ENCODE measurements at places on chromosomes 7 and 10. TPM values are rescaled to one million over a fixed set of nuclear protein-coding genes. Genes with fewer than 3 reads are reported as not detected.

The GNAT3 gene
- total RNA-seq: not detected

The ZNF33B gene
- total RNA-seq: 11.2 TPM

The DOCK1 gene
- total RNA-seq: 13.0 TPM

The PRKAR2B gene
- 30.4 TPM for total RNA-seq

The MYH16 gene
- not detected for total RNA-seq

The THSD7A gene
- total RNA-seq: 2.9 TPM

The OGA gene
- total RNA-seq: 41.6 TPM

The PLAU gene
- total RNA-seq: 4.6 TPM

The WDR91 gene
- 3.3 TPM for total RNA-seq

The PAX4 gene
- not detected for total RNA-seq

The NACAD gene
- 9.0 TPM for total RNA-seq

The DNAJC30 gene
- 12.9 TPM for total RNA-seq

The TRIM24 gene
- total RNA-seq: 14.2 TPM

The FAM180A gene
- 5.9 TPM for total RNA-seq

The EBLN1 gene
- total RNA-seq: not detected

The GBX1 gene
- not detected for total RNA-seq

All from right atrium auricular region (tissue), 2 donors.